GM10248 (cell line): ENCODE measurements at places on chromosomes 7 and 10.
A peak's percentile ranks its signal among the peaks of the same experiment; 100 is the strongest.

- peak; percentile 12 for DNase-seq
These were observed 9.9 kb downstream of the FAM204A start for GRCh38 chr10:118332236-118332635.

DNA sequence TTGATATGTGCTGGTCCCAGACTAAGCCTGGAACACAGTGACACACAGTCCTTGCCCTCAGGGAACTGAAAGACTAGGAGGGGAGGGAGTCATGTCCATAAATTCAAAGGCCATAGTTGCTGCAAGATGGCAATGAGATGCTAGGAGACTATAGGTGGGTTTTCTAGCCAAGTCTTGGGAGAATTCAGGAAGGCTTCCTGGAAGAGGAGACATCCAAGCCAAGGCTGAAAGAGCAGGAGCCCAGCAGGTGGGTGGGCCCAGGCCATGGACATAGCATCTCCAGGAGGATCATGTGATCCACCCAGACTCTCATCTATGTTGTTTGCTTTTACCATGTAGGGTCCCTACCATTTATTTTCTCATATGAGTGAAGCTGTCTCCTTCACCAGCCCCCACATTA lies 335.1 kb downstream of the DPP6 start:
- DNase-seq, result no peak

DNA sequence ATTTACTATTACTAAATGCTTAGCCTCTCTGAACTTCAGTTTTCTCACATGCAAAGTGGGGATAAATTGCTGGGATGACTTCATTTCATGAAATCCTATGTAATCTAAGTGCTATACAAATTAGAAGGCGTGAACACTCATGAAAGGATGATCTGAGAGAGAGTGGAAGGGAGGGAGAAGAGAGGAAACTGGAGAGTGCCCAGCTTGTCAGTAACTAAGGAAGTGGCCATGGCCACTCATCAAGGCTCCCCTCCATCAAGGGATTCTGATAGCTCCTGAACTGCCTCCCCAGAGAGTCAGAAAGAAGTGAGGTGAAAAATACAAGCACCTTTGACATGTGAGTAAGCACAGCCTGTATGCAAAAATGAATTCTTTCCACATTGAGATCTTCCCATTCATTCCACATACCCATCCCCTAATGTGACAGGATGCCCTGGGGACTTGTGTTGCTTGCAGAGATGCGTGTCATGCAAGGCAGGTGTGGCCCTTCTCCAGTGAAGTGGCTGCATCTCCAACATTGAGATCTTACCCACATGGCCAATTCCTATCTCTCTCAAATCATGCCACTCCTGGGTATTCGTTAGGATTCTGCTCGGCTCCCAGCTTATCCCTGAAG lies 76.5 kb upstream of the ITPRID1 start:
- no peak for DNase-seq

DNA sequence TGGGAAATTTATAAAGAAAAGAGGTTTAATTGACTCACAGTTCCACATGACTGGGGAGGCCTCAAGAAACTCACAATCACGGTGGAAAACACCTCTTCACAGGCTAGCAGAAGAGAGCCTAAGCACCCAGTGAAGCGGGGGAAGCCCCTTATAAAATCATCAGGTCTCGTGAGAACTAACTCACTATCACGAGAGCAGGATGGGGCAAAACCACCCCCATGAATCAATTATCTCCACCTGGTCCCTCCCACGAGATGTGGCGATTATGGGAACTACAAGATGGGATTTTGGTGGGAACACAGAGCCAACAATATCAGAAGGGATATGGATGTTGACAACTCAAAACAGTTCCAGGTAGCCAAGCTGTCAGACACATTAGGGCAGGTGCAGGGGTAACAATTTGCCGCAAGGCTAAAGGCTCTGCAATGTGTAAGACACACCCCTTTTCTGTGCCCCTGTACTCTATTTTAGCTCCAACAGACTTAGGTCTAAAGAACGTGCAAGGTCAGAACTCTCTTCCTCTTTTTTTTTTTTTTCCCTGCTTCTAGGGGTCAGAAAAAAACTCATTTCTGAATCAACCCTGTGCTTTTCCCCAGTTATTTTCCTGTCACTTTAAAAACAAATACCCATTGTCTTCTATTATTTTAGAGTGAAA lies 30.7 kb upstream of the RBM20 start:
- no peak for DNase-seq

DNA sequence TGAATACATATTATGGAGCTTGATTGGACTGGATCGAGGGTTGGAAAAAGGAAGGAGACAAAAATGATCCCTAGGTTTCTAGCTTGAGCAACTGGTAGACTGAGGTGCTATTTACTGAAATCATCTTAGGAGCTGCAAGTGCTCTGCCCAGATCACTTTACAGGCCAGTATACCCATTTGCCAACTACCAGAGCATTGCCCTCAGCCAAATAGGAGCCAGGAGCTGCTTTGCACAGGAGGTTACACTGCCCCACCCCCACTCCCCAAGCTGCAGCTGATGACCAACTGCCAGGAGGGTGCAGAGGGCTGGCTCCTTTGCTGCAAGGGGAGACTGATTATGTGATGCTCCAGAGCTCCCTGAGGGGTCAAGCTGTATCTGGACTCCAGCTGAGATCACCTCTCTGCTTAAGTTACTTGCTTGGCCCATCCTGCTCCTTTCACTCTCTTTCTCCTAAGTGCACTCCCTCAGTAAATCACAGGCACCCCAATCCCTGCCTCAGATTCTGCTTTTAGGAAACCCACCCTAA lies 275.4 kb downstream of the ZEB1 start:
- DNase-seq, result no peak
